Mesendoderm (in vitro differentiated cells): ENCODE measurements at places on chromosomes 7 and 10.

DNA sequence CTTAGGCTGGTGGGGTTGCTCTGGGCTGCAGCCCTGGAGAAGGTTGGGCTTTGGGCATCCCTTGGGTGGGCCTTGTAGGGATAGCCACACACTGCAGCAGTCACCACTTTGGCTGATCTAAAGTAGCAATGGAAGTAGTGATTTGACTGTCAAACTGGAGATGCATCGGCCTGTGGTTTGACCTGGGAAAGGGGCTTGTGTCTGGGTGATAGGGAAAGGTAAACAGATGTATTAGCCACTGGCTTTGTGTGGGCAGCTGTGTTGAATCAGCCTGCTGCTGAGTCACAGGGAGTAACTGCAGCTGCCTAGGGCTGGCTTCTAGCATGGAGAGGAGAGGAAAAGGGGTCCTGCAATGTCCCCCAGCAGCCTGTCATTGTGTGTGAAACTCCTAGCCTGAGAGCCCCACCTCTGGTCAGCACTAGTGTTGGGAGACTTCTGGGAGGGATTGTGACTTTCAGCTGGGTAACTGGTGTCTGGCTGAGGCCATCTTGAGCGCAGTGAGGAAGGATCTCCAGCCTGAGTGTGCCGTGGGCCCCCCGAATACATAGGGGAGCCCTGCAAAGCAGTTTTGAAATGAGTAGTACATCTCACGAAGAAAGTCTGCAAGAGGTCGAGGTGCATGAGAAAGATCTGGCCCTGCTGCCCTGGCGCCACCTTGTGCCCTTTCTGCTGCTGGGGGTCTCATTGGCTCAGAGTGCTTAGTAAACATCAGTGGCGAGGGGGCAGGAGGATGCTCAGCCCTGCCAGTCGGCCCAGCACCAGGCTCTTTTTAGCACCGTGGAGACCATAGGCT, 117.3 kb downstream of the FANK1 start:
- peak; percentile 37 for DNase-seq
- H3K36me3 ChIP-seq = no peaks in the 10 kb centered on the region
- H3K4me1 ChIP-seq = no peaks in the 10 kb centered on the region
- no peaks in the 10 kb centered on the region for H3K27me3 ChIP-seq
- no peak overlapping the region for H3K4me3 ChIP-seq

GRCh38 chr10:58299580-58299979, 30.6 kb downstream of the CISD1 start:
- H3K36me3 ChIP-seq = no peaks in the 10 kb centered on the region
- no peak overlapping the region for H3K27ac ChIP-seq
- H3K27me3 ChIP-seq = no peaks in the 10 kb centered on the region
- H3K4me3 ChIP-seq = no peak overlapping the region
- no peaks in the 10 kb centered on the region for H3K4me1 ChIP-seq
- peak; percentile 76 for DNase-seq

DNA sequence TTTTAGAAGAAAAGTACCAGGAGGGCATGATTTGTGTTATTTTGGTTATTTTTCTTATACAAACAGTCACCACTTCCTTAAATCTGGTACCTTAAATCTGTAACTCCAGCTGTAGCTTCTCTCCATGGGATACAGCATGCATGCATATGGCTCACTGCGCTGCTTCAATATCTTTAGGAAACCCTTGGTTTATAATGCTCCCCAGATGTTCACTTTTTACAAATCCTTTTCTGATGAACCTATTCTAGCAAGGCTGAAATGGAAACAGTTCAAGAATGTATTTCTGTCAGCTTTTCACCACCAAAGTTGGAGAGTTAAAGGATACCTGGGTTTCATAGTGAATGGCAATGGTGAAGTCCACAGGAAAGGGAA, 50.9 kb downstream of the LAMB4 start:
- DNase-seq = no peak
- no peaks in the 10 kb centered on the region for H3K4me1 ChIP-seq
- H3K27ac ChIP-seq = no peak overlapping the region
- no peaks in the 10 kb centered on the region for H3K36me3 ChIP-seq
- H3K27me3 ChIP-seq = no peaks in the 10 kb centered on the region
- no peak overlapping the region for H3K4me3 ChIP-seq

- no peaks in the 10 kb centered on the region for H3K36me3 ChIP-seq
- peaks cover 8% of the 10 kb centered on the region for H3K4me1 ChIP-seq
- no peak overlapping the region for H3K4me3 ChIP-seq
- H3K27me3 ChIP-seq = no peaks in the 10 kb centered on the region
- no peak overlapping the region for H3K27ac ChIP-seq
Measured at GRCh38 chr7:69860941-69861622, 262.8 kb downstream of the AUTS2 start.
